ENCODE measurements at places on chromosomes 13 and 19. TPM values are rescaled to one million over a fixed set of nuclear protein-coding genes. Genes with fewer than 3 reads are reported as not detected.

- no peak for DNase-seq
Observed at GRCh38 chr13:64782466-64782865, 2447.7 kb downstream of the PCDH9 start.

- DNase-seq = peak; percentile 71
Observed at GRCh38 chr19:55418185-55418584, 10.6 kb upstream of the UBE2S start.

Gene GARIN5A
- total RNA-seq = 1.0 TPM

Gene ICAM5
- total RNA-seq = 0.33 TPM

Gene MTUS2
- total RNA-seq = 4.0 TPM
